ENCODE measurements at places on chromosomes 12 and 14.

- DNase-seq, result no peak
Measured at GRCh38 chr14:97874394-97874793, 1077.2 kb downstream of the VRK1 start.

GRCh38 chr14:61381553-61381952 is 60.2 kb downstream of the PRKCH start:
- DNase-seq, result no peak

GRCh38 chr12:115403689-115404088 is 719.7 kb upstream of the TBX3 start:
- DNase-seq, result no peak

- peak; percentile 52 for DNase-seq
Measured at GRCh38 chr12:53676656-53677015, 753 bp upstream of the ATP5MC2 start.

GRCh38 chr14:87869619-87870583 is 123.1 kb downstream of the GALC start:
- peak; percentile 34 for DNase-seq

DNA sequence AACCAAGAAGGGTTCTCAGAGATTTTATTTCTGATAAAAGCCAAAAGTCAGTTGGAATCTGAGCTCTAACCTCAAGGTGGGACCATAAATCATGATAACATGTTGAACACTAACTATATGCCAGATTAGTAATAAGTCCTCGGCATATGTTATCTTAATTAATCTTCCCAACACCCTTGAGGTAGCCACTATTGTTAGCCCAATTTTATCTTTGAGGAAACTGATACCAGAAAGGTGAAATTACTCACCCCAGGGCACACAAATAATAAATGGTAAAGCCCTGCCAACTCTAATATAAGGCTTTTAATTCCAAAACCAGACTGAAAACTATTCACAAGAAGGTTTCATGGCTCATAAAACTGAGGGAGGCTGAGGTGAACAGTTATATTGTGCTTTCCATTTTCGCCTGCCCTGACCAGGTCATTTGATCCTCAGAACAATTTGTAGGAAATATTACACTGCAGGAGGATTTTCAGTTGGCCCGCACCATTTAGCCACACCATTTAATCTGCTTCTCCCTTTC is 16.1 kb upstream of the NUAK1 start:
- DNase-seq, result no peak

GRCh38 chr12:70813559-70813958 is 107.0 kb downstream of the PTPRR start:
- no peak for DNase-seq

- DNase-seq, result no peak
Measured at GRCh38 chr12:3897371-3897971, 24.3 kb upstream of the PARP11 start.

DNA sequence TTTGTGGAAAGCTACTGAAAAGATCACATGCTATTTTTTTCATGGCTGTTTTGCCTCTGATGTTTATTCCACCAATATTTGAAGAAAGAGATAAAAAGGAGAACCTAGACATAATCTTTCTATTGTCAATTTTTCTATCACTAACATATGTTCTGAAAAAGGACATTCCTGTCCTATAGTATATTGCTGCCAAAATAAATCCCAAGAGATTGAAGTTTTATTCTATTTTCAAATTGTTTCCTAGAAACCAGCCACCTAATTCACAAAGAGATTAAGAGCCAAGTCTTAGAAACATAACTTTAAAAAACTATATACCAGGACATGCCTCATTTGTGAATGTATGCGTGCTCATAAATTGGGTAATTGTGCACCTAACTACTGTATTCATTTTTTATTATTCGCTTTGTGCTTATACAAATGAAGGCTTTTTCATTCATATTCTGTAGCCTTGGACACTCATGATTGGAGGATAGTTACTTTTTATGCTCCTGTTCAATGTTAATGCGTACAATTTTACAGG is 200.7 kb downstream of the FUT8 start:
- no peak for DNase-seq

DNA sequence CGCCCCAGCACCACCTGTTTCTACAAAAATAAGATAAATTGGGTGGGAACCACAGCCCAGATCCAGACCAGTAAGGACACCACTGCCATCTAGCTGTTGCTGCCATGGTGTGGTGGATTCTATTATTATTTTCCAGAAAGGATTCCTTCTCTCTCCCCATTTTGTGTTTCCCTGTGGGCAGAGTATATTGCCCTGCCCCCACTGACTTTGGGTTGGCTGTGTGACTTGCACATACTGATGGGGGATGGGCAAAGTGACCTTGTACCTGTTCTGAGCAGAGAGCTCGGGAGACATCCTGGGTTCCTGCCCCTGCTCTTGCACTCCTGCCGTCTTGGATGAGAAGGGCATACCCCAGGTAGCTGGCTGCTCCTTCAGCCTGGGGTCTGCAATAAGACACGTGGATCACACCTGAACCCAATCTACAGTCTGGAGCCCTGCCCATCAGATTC is 24.3 kb downstream of the MOAP1 start:
- DNase-seq, result peak; percentile 22

GRCh38 chr12:84676787-84677186 is 235.8 kb downstream of the SLC6A15 start:
- no peak for DNase-seq

- no peak for DNase-seq
Measured at GRCh38 chr12:95726903-95727302, 63.7 kb downstream of the NTN4 start.

- no peak for DNase-seq
Measured at GRCh38 chr14:69443296-69443805, 41.2 kb upstream of the PLEKHD1 start.

GRCh38 chr12:98126637-98127335 is 388.6 kb upstream of the TMPO start:
- DNase-seq, result no peak

DNA sequence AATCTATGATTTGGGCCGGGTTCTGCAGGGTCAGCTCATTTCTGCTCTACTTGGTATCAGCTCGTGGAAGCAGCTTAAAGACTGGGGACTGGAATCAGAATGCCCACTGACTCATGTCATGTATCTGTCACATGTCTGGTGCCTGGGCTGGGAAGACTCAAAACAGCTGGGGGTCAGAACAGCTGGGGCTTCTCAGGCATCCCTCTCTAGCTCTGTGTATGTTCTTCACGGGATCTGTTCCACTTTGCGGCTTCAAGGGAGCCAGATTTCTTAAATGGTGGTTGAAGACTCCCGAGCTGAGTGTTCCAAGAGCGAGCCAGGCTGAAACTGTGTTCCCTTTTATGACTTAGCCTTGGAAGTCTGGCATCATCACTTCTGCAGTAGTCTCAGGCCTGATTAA is 11.9 kb downstream of the AEBP2 start:
- DNase-seq, result no peak

DNA sequence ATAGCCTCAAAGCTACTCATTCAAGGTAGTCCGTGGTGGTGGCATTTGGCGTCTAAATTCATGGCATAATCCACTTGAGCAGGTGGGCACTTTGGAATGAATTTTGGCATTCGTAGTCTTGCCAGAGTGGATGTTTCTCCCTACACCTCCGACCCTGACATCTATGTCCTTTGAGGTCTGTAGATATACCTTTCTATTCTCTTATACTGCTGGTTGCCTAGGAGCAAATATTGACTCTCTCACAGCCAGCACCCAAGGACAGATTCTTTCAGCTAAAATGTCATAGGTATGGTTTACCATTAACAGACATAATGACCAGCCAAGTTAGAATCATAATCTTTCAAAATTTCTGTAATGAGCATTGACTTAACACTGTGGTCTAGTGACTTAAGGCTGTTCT is 47.4 kb upstream of the FLRT2 start:
- no peak for DNase-seq

DNA sequence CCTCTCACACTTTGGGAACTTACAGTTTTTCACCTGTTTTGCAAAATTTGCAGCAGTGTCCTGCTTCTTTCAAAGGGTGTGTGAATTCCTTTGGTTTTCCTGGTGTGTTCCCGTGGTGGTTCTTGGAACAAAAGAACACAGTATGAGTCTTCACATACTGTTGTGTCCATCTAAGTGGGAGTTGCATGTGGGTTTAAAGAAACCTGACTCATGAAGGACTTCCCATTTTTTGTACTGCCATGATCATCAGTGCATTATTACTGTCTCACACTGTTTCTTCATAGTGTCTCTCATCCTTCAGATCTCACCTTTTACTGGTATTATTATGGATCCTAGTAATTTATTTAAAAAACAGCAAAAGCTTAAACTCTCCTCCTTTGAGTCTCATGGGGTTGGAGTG is 3.8 kb upstream of the GZMH start:
- DNase-seq, result no peak

DNA sequence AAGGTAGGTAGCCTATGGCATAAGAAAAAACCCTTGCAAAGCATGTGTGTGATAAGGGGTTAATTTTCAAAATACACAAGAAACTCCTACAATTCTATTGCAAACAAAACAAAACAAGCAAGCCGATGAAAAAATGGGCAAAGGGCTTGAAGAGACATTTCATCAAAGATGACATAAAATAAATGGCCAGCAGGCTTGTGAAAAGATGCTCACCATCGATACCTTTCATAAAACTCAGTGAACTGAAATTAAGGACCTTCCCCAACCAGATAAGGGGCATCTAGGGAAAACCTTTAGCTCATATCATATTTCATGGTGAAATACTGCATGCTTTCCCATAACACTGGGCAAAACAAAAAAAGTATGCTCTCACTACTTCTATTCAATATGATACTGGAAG is 131.2 kb downstream of the PPM1H start:
- DNase-seq, result no peak

- no peak for DNase-seq
Measured at GRCh38 chr14:68316078-68316868, 476.6 kb downstream of the ZFP36L1 start.

DNA sequence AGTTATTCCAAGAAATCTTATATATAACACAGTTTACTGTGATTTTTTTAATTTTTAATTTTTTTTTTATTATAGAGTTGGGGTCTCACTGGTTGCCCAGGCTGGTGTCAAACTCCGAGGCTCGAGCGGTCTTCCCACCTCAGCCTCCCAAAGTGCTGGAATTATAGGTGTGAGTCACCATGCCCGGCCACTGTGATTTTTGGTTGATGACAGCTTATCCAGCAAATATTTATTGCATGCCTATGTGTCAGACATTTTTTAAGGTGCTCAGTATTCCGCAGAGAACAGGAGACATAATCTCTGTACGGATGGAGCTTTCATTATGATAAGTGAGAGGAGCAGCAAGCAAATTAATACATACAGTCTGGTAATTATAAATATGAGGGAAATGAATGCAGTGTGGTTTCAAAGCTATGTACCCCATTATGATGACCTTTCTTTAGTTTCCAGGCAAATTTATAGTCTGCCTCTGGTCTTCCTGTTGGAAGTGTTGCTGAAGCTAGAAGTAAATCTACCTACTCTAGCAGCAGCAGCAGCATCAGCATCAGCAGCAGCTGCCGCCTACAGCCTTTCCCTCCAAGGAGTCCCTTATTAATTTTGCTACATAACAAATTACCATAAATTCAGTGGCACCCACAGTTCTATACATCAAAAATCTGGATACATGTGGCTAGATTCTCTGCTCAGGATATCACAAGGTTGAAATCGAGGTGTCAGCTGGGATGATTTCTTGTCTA is 32.3 kb downstream of the FRS2 start:
- DNase-seq, result no peak

DNA sequence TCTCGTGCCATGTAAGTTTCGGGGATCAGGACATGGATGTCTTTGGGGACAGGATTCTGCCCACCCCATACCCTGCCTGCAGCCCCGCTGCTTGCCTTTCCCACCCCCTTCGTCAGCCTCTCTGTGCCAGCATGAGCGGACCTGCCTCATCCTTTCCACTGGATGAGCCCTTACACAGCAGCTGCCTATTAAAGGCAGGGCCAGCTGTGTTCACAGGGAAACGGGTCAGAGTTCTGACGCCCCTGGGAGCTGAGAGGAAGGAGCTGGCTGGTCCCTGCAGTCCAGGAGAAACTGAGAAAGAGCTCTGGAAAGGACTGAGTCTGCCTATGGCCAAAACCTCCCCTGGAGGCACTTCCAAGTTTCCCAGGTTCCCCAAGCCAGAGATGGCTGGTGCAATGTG is 83.5 kb upstream of the NCOR2 start:
- DNase-seq, result no peak

- no peak for DNase-seq
Measured at GRCh38 chr14:101365329-101366158, 195.8 kb upstream of the DIO3 start.

Measured in cardiac muscle cell (in vitro differentiated cells and primary cell).